ENCODE measurements at places on chromosomes 12 and 14. TPM values are rescaled to one million over a fixed set of nuclear protein-coding genes. Genes with fewer than 3 reads are reported as not detected.

DNA sequence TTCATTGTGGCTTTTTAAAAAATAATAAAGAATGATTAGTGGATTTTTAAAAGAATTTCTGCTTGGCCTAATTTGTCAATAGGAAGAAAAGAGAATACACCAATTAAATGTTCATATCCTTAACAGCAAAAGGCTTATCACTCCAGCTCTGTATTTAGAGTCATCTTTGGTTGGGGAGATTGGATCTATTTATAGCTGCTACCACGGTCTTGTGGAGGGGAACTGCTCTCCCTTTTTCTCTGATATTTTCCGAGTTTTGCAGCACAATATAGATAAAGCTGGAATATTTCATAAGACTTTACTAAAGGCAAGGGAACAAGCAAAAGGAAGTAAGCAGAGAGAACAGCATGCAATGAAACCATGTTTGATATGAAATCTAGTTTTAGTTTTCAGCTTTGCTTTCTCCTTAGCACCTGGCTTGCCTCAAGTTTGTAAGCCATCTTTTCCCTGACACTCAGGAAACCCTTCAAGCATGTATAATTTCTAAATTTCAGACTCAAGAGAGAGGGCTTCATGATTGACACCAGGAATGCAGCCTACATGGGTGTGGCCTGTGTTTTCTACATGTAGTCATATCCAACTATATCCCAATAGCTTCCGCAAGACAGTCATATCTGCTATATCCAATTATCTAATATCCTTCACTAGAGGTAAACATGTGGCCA is 35.2 kb downstream of the BRMS1L start:
- DNase-seq: no peak

DNA sequence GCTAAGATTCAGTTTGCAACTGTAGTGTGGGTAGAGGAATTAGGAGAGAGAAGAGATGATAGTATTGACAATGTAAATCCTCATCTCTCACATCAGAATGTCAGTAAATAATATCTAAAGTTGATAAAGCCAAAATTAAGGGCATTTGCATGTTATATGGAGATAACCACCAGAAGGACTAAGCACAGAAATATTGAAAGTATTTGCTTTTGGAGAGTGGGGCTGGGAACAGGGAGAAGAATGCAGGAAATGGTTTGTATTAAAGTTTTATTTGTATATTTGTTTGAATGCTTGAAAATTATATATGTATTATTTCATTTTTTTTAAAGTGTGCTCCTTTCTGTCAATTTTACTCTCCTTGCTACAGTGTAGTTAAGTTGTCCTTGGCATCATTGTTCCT is 491.4 kb downstream of the APAF1 start:
- no peak for DNase-seq

DNA sequence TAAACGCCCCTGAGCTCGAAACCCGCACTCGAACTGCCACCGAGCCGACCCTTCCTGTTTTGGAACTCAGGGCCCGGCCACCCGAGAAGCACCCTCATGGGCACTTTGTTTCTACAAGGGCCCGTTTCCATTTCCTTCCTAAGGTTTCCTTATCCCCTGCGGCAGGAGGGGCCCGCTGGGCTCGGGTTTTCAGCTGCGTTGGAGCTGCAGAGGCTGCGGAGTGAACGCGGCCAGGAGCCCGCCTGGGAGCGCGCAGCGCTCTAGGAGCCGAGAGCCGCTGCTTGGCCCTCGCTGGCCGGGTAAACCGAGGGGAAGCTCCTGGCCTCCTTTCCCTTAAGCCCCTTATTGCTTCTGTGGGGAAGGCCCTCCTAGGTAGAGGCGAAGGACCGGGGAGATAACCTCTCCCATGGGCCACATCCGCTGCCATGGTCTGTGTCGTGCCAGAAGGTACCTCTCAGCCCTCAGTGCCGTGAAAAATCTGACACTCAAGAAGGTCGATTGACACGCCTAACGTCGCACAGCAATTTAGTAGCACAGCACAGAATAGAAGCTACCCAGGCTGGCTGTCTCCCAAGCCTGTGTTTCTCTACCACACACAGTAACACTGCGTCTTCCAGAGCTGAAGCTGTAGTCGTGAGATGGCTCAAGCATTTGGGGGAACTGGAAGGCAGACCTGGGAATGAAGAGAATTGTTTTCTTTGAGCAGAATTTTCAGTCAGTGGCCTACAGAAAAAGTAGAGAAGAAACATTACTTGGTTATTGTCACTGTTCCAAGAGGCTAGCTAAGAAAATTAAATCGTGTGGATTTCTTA is 12.9 kb upstream of the CALM1 start:
- DNase-seq: no peak

DNA sequence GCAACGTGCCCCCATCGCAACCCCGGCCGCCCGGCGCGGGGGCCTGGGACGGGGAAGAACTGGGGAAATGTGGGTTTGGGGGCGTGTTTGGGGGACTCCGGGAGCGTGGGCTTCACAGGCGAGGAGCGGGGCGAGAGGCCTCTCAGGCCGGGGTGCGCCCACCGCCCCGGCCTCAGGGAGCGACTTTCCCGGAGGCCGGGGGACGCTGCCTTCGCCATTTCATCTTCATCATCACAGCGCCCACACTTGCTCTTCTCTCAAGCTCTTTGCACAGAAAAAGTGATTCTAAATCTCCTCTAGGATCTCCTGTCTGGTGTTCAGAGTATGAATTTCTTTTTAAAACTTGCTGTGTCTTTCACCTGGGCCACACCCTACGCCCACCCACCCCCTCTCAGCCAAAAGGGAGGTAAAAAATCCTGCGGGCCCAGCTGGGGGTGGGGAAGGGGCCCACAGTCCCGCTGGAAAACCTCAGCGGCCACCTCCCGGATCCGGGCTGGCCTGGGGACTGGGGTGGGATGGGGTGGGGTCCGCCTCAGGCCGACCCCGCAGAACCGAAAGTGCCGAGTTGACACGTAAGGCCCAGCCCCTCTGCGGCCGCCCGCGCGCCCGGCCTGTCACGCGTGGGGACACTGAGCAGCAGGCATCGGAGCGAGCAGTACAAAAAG is 7.4 kb downstream of the CDKN1B start:
- DNase-seq: no peak

GRCh38 chr12:123886931-123887582 is 85.6 kb downstream of the CCDC92 start:
- no peak for DNase-seq

DNA sequence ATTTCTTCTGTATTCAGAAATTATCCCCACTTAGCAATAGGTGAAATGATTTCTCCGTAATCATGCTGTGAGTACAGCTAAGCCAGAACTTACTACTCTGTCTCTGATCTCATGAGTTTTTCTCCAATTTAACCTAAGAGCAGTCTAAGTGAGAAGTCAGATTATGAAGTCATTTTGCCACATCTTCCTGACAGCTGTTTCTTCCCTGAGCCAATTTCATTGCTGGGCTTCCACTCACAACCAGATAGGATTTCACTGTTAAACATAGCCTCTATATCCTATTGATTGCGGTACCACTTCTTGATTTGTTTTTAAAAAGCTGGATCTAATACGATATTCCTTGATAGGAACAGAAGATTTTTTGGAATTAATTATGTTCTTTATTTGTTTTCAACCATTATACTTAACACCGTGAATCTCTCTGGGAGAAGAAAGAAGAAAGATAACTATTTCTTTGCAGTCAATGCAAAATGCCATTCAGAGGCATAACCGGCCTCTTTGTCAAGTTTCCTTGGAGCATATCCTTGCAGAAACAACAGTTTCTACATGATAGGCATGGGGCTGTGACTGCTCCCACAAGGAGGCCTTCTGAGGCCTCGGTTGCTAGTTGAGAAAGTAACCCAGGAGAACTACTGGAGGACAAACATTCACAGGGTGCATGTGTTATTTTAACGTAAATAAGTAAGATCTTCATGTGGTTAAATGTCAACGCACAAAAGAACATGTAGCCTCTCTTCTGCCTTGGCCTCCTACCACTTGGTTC is 212.2 kb downstream of the NPAS3 start:
- no peak for DNase-seq

DNA sequence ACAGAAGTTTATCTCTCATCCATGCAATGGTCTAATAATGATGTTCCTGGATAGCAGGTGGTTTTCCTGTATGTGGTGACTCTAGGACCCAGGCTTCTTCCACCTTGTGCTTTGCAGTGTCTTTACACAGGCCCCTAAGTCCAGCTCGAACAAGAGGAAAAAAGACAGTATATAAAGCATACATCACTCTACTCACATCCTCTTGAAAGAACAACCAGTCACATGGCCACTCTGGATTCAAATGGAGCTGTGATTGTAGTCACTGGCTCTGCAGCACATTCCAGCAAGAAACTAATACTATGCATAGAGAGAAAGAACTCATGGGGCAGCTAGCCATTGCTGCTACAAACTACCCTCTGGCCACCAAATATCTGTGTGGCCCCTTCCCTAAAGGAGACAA is 11.5 kb upstream of the E2F7 start:
- DNase-seq: no peak

DNA sequence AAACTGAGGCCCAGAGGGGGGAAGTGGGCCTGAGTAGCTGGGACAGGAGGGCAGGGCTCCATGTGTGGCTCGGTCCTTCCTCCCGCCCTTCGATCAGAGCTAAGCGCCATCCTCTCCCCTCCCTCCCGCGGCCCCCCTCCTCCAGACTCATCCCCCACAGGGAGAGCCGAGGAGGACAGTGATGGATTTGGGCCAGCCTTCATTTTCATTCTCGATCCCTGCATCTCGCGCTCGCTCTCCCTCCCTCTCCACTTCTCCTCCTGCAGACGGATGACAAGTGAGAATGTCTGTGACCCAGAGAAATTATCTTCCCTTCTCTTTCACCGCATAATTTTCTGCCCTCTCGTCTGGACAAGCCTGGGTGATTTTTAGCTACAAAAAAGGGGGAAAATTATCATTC is 183.3 kb downstream of the RBM19 start:
- no peak for DNase-seq

DNA sequence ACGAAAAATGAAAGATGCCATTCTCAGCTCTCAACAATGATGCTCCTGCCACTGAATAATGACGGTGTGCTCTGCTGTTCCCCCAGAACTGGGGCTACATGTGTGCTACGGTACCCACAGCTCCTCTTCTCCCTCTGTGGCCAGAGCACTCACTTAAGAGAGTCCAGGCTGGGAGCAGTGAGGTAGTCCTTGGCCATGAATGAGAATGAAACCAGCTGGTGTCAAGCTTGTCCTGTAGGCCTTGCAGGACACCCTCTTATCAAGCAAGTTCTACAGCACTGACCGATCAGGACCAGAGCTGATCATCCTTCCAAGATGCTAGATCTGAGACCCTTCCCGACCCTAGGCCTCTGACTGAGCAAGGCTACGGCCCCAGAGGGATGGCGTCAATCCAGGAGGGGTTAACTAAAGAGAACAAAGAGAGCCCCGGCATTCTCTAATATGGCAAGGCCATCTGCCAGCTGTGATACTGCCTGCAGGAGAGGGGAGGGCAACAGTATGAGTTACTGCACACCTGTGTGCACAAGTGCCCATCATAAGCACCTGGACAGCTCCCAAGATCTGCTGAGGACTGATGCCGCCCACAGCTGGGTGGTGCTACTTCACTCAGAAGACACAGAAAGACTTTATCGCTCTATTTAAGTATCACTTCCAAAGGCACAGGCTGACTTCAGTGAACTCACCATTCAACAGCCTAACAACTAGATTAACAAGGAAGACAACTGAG is 30.5 kb downstream of the APPL2 start:
- DNase-seq: no peak

Gene NKX2-1
- not detected for total RNA-seq

Gene STAB2
- 0.12 TPM for total RNA-seq

Gene MFAP5
- total RNA-seq: not detected
